Memory B cell (primary cell): ENCODE measurements at places on chromosomes 1 and 21.

GRCh38 chr1:175176246-175176645 lies 16.3 kb downstream of the KIAA0040 start:
- no peak for DNase-seq

DNA sequence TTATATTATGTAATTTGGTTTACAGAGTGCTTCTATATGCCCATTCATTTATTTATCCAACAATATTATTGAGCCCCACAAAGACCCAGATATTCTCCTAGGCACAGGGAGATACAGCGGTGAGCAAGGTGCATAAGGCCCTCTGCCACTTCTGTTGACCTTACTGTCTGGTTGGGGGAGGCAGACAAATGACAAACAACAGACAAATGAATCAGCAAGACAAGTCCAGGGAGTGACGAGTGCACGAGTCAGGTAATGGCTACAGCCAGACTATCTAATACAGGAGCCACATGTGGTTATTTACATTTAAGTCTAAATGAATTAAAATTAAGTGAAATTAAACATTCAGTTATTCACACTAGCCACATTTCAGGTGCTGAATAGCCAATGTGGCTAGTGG lies 22.0 kb upstream of the BCAR3 start:
- DNase-seq = no peak

- no peak for DNase-seq
Measured at GRCh38 chr1:153538315-153538821, 2.4 kb downstream of the S100A5 start.

DNA sequence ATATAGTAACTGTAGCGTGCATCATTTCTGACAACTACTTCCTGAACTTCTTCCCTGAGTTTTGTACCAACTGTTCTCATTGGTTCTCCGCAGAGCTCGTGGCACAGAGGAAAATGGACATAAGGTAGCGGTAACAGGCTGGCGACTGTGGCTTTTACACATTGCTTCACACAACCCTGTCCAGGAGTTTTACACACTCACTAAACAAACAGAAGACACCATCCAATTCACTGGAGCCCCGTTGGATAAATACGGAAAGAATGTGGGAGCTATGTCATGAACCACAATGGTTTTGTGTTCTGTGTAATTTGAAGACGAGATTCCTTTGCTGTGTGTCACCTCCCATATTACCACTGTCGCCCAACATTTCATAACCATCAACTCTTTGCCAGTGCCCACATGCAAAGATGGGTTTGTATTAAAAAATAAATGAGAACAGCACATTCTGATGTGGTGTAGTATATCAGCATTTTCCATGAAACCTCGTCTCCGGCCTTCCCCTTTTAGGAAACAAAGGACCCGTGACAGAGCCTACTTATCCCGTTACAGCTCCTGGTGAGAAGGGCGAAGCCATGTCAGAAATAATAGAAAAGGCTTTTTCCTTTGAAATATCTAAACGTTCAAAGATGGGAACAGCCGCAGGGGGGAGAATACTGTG lies 47.4 kb upstream of the ENAH start:
- DNase-seq = no peak

DNA sequence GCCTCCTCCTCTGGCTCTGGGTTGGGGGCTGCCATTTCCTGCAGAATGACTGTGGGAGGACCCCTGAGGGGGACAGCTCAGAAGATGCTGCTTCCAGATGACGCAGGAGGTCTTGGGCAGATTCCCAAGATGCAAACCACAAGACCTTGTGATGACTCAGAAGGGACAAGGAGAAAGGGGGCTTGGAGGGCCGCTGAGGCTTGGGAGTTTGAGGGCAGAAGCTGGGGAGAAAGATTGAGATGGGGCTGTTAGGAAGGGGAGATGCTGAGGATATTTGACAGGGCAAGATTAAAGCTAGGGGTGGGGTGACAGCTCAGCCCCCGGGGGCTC lies 7.5 kb downstream of the PTPRU start:
- no peak for DNase-seq

DNA sequence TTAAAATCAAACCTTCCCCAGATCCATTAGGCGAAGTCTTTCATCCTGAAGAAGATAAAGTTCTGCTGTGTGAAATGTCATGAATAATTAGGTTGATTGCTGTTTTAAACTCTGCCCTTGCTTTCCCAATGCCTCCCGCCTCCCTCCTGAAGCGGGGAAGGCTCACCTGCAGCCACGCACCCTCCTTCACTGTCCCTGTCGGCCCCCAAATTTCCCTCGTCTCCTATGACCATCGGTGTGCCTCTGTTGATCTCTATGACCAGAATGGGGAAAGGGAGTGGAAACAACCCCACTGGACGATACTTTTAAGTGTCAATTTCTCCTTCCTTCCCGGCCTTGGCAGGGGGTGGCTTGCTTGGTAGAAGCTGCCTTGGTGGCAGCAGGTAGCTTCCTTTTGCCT lies 35.1 kb downstream of the LHX4 start:
- no peak for DNase-seq

GRCh38 chr1:159581422-159581821 lies 6.2 kb upstream of the APCS start:
- DNase-seq = no peak

GRCh38 chr1:94755675-94756074 lies 64.5 kb upstream of the SLC44A3 start:
- DNase-seq = no peak

DNA sequence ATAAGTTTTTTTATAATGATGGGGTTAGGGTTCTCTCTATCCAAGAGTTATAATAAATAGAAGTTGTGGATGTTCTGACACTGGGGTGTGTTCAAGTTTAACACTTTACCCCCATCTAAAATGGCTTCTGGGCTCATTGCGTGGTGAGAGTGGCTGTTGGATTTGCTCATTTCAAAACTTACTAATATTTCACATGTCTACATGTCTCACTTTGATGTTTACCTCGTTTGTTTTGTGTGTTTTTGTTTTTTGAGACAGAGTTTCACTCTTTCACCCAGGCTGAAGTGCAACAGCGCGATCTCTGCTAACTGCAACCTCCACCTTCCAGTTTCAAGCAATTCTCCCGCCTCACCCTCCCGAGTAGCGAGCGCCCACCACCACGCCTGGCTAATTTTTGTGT lies 3.7 kb downstream of the RRP1B start:
- DNase-seq = no peak

DNA sequence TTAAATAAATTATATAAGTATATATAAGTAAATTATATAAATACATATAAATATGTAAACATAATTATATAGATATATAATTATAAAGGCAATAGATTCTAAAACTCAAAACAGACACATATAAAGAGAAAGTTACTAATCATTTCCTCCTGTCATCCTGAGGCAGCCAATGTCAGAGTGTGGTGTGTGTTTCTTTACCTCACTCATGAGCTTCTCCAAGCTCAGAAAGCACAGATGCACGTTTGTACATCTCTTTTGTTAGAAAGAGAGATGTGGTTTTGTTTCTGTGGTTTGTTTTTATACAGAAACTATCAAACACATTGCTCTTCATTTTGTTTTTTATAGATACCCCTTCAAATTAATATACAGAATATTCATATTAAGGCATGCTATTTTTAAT lies 594.8 kb downstream of the USP25 start:
- DNase-seq = no peak

- no peak for DNase-seq
Measured at GRCh38 chr1:119861547-119861946, 34.8 kb downstream of the ADAM30 start.

GRCh38 chr1:244113532-244114320 lies 62.6 kb downstream of the ZBTB18 start:
- DNase-seq = no peak

DNA sequence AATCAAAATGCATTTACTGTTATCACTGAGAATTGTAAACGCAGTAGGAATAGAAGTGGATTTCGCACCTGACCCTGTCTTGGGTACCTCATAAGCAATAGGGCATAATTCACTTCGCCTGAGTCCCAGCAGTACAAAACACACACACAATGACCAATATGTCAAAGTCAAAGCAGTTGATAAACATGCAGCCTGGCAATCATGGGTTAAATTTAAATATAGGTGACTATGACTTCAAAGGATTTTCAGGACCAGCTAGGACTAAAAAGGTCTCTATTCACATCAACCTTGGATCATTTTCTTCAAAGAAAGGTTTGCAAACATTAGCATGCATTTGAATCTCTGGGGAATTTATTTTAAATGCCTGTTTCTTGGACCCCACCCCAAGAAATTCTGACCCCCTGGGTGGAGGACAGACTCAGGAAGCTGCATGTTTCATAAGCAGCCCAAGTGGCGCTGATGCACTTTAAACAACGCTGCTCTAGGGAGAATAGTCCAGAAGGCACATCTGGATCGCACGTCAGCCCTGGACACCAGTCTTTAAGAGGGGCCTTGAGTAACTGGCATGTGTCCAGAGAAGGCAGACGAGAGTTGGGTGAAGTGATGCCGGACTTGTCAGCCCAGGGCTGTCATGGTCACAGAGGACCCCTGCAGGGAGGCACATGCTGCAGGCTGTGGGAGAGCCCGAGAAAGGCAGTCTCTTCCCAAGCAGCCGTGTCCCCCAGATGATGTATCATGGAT lies 55.7 kb upstream of the EFHD2 start:
- no peak for DNase-seq

- DNase-seq = no peak
Measured at GRCh38 chr21:15549671-15550070, 180.1 kb upstream of the USP25 start.

GRCh38 chr1:222948079-222948478 lies 133.2 kb downstream of the DISP1 start:
- DNase-seq = no peak

GRCh38 chr1:27555700-27556424 lies 48.1 kb downstream of the AHDC1 start:
- no peak for DNase-seq

- no peak for DNase-seq
Measured at GRCh38 chr1:17156108-17156507, 36.9 kb upstream of the PADI2 start.

DNA sequence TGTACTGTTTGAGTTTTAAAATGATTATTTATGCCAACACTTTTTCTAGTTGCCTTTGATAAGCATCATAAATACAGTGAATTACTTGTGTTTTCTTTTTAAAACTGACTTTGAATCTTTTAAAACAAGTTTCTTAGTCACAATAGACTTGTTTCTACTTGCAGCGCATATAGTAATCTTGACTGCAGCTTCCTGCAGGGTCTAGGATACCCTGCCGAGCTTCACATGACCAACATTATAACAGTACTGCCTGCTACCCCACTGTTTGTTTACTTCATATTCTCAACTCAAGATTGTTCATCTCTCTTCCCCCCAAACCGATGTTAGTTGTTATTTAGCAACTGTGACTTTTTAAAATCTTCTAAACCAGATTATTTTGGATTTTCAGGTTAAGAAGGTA lies 751.3 kb upstream of the NEGR1 start:
- DNase-seq = no peak

GRCh38 chr1:234188454-234188792 lies 184.8 kb upstream of the COA6 start:
- no peak for DNase-seq

- no peak for DNase-seq
Measured at GRCh38 chr1:34267326-34267725, 90.6 kb downstream of the C1orf94 start.

DNA sequence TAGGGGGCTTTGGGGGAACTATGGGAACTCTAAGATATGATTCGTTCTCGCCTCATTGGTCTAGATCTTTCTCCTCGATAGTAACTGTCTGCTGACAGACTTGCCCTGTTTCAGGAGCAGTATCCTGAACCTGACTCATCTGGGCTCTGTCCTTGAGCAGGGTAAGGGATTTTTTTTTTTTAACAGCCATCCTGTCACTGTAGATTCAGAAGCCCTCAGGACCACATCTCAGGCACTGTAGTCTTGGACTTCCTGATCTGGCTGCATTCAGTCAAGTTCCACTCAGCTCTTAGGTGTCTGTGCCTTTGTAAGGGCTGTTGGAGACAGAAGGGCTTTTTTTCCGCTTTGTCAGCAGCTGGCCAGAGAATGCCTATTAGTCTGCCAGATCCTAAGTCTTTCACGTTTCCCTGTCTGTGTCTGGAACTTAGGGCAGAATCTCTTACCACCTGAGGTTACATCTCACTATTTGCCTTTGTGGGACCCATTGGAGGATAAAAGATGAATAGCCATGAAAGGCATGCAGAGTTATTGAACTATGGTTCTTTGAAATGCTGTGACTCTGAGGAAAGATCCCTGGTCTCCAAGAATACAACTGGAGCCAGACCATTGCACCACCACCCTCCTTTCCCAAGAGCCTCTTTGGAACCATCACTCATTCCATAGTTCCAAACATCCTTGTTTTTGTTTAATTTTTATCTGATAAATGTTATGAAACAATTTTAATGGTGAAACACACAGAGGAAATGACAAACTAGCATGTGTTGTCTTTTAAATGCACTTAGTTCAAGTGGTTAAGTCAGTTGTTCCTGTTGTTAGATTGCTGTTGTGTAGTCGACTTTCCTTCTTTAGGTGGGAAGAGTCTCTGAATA lies 49.7 kb upstream of the MACF1 start:
- no peak for DNase-seq

DNA sequence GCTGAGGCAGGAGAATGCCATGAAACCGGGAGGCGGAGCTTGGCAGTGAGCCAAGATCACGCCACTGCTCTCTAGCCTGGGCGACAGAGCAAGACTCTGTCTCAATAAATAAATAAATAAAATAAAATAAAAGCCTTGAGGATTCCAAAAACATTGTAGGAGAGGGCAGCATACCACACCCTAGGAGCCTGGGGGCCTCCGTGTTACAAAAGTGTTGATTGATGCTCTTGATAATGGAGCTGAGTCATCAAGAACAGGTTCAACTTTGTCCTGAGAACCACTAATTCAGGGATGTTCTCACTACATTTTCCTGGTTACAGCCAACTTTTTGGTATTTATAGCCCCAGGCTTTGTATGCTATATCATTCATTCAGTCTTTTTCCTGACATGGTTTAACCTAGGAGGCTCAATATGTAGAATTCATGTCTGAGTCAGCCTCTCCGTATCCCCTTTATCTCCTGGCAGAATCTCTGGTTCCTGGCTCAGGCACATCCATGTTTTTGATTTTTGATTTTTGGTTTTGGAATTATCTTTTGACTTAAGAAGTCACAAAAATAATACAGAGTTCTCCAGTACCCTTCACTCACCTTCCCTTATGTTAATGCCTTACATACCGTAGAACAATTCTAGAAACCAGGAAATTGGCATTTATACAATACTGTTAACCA lies 69.4 kb downstream of the LRRC8D start:
- DNase-seq = no peak

- no peak for DNase-seq
Measured at GRCh38 chr1:150955280-150955679, 19.4 kb downstream of the CERS2 start.

DNA sequence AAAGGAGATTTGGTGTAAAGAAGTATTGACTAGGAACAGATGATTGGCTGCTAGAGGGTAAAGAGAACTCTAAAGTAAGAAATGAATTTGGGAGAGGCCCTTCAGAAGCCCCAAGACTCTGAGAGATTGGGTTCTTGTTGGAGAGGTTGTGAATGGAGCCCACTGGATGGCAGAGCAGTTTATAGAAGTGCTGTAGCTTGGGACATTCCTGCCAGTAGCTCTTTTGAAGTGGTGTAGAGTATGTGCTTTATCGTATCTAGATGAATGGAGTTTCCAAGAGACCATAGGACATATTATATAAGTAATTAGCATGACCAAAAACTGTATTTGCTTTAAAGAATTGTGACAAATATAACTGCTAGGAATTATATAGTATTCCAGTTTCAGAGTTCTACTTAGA lies 21.3 kb downstream of the USP25 start:
- no peak for DNase-seq
